Stromal cell of bone marrow (primary cell): ENCODE measurements at places on chromosomes 1 and 21.
A peak's percentile ranks its signal among the peaks of the same experiment; 100 is the strongest.

- no peak for DNase-seq
Measured at GRCh38 chr1:8586438-8586837, 231.0 kb downstream of the RERE start.

GRCh38 chr1:177825276-177825901, 144.5 kb downstream of the SEC16B start:
- no peak for DNase-seq

DNA sequence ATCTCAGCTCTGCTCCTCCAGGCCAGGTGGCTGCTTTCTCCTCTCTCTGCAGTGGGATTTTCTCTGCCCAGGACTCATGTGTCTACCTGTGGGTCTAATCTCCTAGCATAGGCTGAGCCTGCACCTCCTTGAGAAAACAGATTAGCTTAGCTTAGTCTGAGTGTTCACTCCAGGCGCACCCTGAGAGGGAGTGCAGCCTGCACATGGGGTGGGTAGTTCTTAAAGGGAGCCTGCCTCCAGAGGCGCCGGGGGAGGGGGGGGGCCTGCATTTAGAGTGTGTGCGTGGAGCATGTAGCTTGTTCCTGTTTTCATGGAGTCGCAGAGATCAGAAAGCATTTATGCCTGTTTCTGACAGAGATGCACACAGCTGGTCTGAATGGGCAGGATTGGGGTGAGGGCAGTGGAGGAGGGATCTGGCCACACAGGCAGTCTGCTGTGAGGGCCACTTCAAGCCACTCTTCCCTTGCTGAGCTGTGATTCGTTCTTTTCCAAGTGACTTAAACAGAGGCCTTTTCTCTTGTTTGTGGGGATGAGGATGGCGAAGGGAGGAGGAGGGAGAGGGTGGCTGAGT, 45.2 kb downstream of the GALNT2 start:
- DNase-seq = no peak

DNA sequence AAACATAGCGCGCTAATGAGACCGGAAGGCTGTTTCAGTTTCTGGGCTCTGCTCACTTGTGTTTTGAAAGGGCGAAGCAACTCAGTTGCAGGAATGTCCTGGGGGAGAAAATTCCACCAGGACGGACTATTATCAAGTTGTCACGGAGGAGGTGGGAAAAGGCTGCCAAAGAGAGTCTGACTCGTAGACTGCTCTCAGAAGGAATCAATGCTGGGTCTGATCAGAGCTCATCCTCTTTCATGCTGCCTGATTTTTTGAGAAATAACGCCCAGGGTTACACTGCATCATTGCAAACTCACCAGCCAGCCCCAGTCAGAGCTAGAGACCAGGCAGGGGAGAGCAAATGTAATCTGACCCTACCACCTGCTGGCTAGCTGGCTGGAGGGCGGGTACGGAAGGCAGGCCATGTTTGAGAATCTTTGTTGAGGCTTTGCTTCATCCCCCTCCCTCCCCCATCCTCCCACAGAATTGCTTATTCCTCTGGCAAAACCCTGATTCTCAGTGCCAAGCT, 36.4 kb upstream of the BCL9 start:
- no peak for DNase-seq

DNA sequence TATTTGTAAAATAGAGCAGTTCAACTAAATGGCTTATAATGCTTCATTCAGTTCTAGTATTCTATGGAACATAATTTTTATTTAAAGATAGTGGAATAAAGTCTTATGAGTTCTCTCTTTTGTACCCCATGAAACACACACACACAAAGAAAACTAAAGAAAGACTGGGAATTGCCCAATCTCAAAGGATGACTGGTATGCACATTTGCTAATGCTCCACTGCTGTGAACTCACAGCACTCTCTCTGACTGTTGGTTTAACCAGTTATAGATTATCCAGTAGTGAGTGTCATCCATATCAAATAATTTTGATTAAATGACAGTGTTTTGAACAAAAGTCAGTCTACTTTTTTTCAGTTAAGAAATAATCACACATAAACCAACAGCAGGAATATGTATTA, 1082.4 kb upstream of the B3GALT2 start:
- no peak for DNase-seq

- DNase-seq = no peak
Measured at GRCh38 chr1:30748699-30749401, 8.7 kb downstream of the LAPTM5 start.

DNA sequence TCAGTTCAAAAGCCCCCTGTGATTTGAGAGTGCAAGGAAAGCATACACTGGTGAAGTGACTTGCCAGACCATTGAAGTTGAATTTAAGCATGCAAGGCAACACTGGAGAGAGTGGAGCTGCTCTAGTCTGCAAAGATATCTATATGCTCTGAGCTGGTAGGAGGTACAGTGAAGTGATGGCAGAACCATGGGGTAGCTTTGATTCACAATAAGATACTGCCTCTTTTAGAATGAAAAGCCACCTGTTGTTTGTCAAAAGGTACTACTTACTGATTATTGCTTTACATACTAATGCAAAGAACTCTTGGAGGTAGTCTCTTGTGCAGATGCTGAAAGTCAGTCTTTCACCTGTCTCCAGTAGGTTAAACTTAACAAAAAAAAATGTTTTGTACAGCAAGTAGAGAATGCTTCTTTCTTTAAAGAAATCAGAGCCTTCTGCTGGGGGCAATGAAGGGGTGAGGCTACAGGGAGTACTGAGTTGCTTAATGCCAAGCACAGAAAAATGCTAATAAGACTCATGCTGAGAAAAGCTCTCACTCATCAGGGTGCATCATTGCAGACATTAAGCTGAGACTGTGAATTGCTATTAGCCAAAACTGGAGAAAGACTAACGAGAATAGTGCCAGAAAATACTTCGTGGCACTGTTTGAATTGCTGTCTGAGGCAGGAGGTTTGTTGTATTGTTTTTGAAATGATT, 1150.5 kb upstream of the TMPRSS15 start:
- no peak for DNase-seq

- peak; percentile 54 for DNase-seq
Measured at GRCh38 chr1:58809325-58810010, 25.6 kb upstream of the JUN start.
